ENCODE measurements at places on chromosomes 4 and X. TPM values are rescaled to one million over a fixed set of nuclear protein-coding genes. Genes with fewer than 3 reads are reported as not detected.

DNA sequence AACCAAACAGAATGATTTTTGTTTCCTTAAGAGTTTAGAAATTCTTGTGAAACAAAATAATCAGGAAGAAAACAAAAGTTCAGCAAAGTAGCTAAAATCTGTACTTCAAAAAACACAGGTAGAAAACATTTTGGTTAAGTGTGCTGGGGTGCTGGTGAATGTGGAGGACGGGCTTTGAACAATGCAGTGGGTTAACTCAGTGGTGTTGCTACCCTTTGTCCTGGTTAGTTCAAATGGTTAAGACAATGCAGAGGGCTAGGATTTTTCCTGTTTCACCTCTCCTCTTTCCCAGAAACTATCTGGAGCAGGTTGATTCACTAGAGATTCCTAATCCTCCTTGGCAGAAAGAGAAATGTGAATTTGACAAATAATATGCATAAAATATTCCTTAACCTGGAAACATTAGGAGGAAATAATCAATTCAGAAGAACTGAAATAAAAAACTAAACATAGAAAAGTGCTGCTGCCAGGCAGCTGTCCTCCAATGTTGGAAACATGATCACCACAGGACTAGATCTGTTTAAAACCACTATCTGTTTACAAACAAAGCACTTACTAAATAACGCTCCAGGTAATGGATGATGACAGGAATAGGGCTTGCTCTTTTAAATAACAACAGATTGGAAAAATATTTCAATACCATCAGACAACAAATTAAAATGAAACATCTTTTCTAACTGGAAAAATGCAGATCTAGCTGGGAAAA, 148.9 kb downstream of the MAML3 start:
- H3K36me3 ChIP-seq: no peaks in the 10 kb centered on the region
- H3K27ac ChIP-seq: no peak overlapping the region
- H3K27me3 ChIP-seq: no peaks in the 10 kb centered on the region

DNA sequence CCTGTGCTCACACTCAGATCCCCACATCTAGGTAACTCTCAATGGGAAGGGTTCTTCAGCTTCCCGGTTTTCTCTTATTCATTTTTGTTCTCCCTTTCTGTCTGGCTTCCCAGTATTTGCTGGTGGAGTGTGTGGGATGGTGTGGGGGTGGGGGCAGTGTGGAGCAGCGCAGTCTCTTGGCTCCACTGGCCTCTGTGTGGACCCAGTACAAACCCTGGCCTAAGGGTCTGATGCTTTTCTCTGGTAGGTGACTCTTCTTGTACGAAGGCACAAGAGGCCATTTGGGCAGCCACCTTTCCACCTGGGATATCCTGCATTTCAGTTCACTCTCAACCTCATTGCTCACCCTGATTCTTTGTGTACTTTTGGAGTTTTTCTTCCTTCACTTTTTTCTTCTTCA, 71.3 kb downstream of the NBDY start:
- DNase-seq: no peak
- H3K36me3 ChIP-seq: no peaks in the 10 kb centered on the region
- H3K27ac ChIP-seq: no peak overlapping the region
- H3K27me3 ChIP-seq: no peaks in the 10 kb centered on the region

DNA sequence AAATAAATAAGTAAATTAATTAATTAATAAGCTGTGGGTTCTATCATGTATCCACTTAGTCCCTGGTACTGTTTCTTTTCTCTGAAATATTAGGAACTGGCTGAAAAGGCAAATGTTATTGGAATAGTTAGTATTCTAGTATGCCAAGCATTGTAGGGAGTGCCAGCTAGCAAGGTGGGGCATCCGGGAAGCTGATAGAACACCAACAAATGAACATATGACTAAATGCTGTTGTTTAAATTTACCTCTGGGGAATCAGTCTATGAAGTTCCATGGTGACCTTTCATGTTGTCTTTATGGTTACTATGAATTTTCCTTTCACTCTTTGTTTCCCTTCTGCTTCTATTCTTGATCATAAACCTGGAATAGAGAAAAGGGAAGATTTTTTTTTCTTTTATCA, 32.7 kb downstream of the NUDT6 start:
- no peak overlapping the region for H3K4me3 ChIP-seq
- no peaks in the 10 kb centered on the region for H3K27me3 ChIP-seq
- no peak overlapping the region for H3K27ac ChIP-seq

GRCh38 chr4:176791591-176792325, 964 bp downstream of the VEGFC start:
- H3K4me1 ChIP-seq: peaks cover 9% of the 10 kb centered on the region
- H3K27ac ChIP-seq: peak overlapping the region; percentile 96
- no peaks in the 10 kb centered on the region for H3K36me3 ChIP-seq
- DNase-seq: peak; percentile 75
- no peaks in the 10 kb centered on the region for H3K27me3 ChIP-seq

- H3K4me3 ChIP-seq: no peak overlapping the region
- H3K36me3 ChIP-seq: no peaks in the 10 kb centered on the region
- no peaks in the 10 kb centered on the region for H3K27me3 ChIP-seq
- H3K27ac ChIP-seq: no peak overlapping the region
These were observed 93.2 kb upstream of the ATP8A1 start for GRCh38 chr4:42750091-42750490.

DNA sequence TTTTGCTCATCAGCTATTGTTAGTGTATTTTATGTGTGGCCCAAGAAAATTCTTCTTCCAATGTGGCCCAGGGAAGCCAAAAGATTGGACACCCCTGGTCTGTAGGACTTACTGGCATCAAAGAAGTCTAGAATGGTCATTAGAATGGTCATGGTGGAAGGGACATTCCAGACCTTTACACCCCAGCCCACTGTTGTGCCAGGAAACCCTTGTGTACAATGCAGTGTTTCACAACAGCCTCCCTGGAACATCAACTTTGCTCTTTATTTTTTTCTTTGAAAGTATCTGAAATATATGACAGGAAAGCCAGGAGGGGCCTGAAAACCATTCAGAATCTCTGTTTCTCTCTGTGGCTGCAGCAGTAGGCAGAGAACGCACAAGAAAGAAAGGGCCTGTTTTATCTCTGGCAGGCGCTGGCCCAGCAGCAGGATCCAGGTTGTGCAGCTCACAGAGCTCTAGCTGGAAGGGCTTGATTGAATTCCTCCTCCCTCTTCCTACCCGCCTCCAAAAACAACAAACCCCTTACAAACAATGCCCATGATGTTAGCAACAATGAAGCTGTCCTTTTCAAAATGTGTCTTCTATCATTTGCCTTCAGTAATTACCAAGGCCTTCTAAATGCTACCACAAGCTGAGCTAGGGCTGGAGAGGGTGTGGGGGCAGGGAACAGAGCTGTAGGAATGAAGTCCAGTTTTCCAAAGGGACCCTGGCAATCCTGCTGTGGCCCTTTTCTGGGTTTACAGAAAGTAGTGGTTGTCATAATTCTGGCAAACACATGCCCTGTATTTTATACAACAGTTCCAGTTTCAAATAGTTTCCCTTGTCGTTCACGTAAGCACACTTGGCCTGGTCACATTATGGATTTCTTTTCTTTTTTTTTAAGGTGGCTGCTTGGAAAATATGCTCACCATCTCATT, 32.3 kb upstream of the TFDP3 start:
- H3K4me3 ChIP-seq: no peak overlapping the region
- H3K27me3 ChIP-seq: no peaks in the 10 kb centered on the region
- no peak overlapping the region for H3K27ac ChIP-seq
- no peak for DNase-seq

GRCh38 chrX:69539437-69539836, 35.3 kb downstream of the NALF2 start:
- H3K4me1 ChIP-seq: no peaks in the 10 kb centered on the region
- H3K4me3 ChIP-seq: no peak overlapping the region
- H3K36me3 ChIP-seq: no peaks in the 10 kb centered on the region
- no peak overlapping the region for H3K27ac ChIP-seq

- H3K27ac ChIP-seq: no peak overlapping the region
- no peaks in the 10 kb centered on the region for H3K36me3 ChIP-seq
These were observed 331.1 kb upstream of the SLC7A11 start for GRCh38 chr4:138573246-138573645.

GRCh38 chrX:38216642-38217041, 4.0 kb downstream of the SRPX start:
- no peaks in the 10 kb centered on the region for H3K27me3 ChIP-seq
- no peak overlapping the region for H3K4me3 ChIP-seq
- no peak overlapping the region for H3K27ac ChIP-seq
- no peaks in the 10 kb centered on the region for H3K36me3 ChIP-seq
- peak; percentile 50 for DNase-seq

DNA sequence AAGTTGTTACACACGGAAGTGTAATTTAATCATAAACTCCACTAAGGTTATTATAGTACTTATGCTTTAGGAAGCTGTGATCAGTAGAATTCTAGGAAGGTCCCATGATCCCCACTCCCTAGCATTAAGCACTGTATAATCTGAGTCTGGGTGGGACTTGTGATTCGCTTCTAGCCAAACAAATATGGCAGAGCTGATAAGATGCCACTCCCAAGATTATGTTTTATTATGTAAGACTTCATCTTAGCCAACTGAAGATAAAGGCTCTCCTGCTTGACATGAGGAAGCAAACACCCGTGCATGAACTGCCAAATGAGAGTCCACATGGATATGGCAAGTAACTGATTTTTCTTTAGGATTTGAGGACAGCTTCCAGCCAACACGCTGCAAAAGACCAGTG, 186.4 kb upstream of the NDST3 start:
- H3K36me3 ChIP-seq: no peaks in the 10 kb centered on the region
- no peak for DNase-seq
- H3K4me3 ChIP-seq: no peak overlapping the region
- no peak overlapping the region for H3K27ac ChIP-seq
- H3K27me3 ChIP-seq: no peaks in the 10 kb centered on the region

GRCh38 chr4:79623021-79623870, 215.2 kb upstream of the GK2 start:
- no peaks in the 10 kb centered on the region for H3K27me3 ChIP-seq
- no peaks in the 10 kb centered on the region for H3K4me1 ChIP-seq
- H3K27ac ChIP-seq: no peak overlapping the region
- no peaks in the 10 kb centered on the region for H3K36me3 ChIP-seq
- no peak overlapping the region for H3K4me3 ChIP-seq

- no peaks in the 10 kb centered on the region for H3K27me3 ChIP-seq
- H3K4me1 ChIP-seq: no peaks in the 10 kb centered on the region
- no peak overlapping the region for H3K4me3 ChIP-seq
These were observed 248.5 kb upstream of the CXXC4 start for GRCh38 chr4:104743215-104743653.

GRCh38 chrX:37997096-37997495, 9.3 kb upstream of the SYTL5 start:
- no peak overlapping the region for H3K27ac ChIP-seq
- H3K4me3 ChIP-seq: no peak overlapping the region
- no peak for DNase-seq

GRCh38 chr4:161444626-161445025, 719.2 kb downstream of the FSTL5 start:
- DNase-seq: no peak
- H3K27me3 ChIP-seq: no peaks in the 10 kb centered on the region
- H3K4me1 ChIP-seq: no peaks in the 10 kb centered on the region
- no peaks in the 10 kb centered on the region for H3K36me3 ChIP-seq

GRCh38 chr4:36363024-36363423, 81.6 kb downstream of the DTHD1 start:
- no peak overlapping the region for H3K27ac ChIP-seq
- no peak overlapping the region for H3K4me3 ChIP-seq
- no peak for DNase-seq
- no peaks in the 10 kb centered on the region for H3K36me3 ChIP-seq

DNA sequence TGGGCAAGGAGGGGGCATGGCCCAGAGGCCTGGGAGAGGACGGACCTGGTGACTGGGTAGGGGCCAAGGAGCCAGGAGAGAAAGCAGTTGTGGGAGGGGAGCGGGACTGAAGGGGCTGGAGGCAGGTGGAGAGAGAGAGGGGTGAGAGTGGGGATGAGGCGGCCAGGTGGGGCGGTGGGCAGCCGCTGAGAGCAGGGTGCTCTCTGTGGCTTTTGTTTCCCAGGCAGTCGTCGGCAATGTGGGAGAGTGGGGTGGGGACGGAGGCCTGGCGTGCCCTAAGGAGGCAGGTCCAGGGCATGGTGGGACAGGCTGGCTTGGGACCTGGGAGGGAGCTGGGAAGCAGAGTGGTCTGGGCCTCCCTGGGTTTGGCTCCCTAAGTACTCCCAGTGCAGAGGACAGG, 3.2 kb upstream of the ATP2B3 start:
- no peak overlapping the region for H3K27ac ChIP-seq
- H3K27me3 ChIP-seq: peaks cover 7% of the 10 kb centered on the region
- no peak for DNase-seq
- H3K36me3 ChIP-seq: no peaks in the 10 kb centered on the region
- no peaks in the 10 kb centered on the region for H3K4me1 ChIP-seq
- H3K4me3 ChIP-seq: no peak overlapping the region

- no peaks in the 10 kb centered on the region for H3K4me1 ChIP-seq
- H3K36me3 ChIP-seq: no peaks in the 10 kb centered on the region
- no peak for DNase-seq
- no peak overlapping the region for H3K4me3 ChIP-seq
- H3K27ac ChIP-seq: no peak overlapping the region
These were observed 135.5 kb downstream of the ARHGAP24 start for GRCh38 chr4:85610450-85610849.

- DNase-seq: no peak
- no peaks in the 10 kb centered on the region for H3K36me3 ChIP-seq
- H3K27ac ChIP-seq: no peak overlapping the region
- no peaks in the 10 kb centered on the region for H3K4me1 ChIP-seq
These were observed 29.9 kb upstream of the PGRMC1 start for GRCh38 chrX:119206203-119206602.

DNA sequence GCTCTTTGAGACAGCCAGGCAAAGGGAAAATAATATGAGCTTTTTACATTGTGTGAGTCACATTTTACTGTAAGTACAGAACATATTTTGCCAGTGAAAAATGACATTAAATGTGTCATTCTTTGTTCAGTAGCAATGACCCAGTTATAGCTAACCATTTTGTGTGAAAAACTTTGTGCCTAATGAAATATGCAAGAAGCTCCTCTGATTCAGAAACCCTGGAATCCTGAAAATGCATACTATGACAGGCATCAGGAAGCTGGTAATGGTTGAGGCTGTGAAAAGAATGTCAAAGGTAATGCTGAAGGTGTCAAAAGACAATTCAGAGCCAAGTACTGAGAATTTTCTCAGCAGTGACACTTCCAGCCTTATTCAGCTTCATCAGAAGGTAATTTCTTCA, 549.5 kb upstream of the SMIM31 start:
- H3K27me3 ChIP-seq: no peaks in the 10 kb centered on the region
- H3K4me1 ChIP-seq: no peaks in the 10 kb centered on the region
- no peaks in the 10 kb centered on the region for H3K36me3 ChIP-seq

- no peak for DNase-seq
- H3K27me3 ChIP-seq: no peaks in the 10 kb centered on the region
- no peak overlapping the region for H3K27ac ChIP-seq
- peak overlapping the region; percentile 82 for H3K4me3 ChIP-seq
- no peaks in the 10 kb centered on the region for H3K4me1 ChIP-seq
- peaks cover 2% of the 10 kb centered on the region for H3K36me3 ChIP-seq
These were observed 1.7 kb downstream of the NELFA start for GRCh38 chr4:2006956-2007653.

The SRPX gene
- 91.2 TPM for total RNA-seq

The BEX5 gene
- total RNA-seq: not detected

The NAA11 gene
- not detected for total RNA-seq

The FMR1NB gene
- not detected for total RNA-seq

The KDR gene
- 0.26 TPM for total RNA-seq

The P2RY4 gene
- under 0.01 TPM for total RNA-seq

The CCDC120 gene
- total RNA-seq: 0.51 TPM

The CTAG1A gene
- not detected for total RNA-seq

The HS6ST2 gene
- total RNA-seq: 0.17 TPM
